ENCODE measurements at places on chromosomes 7 and 10.
A peak's percentile ranks its signal among the peaks of the same experiment; 100 is the strongest.

- DNase-seq, result no peak
These were observed 712 bp downstream of the ITPRIP start for GRCh38 chr10:104337521-104337984.

- DNase-seq, result no peak
These were observed 75.5 kb downstream of the KLF6 start for GRCh38 chr10:3709456-3710060.

- DNase-seq, result no peak
These were observed 434.2 kb downstream of the PHTF2 start for GRCh38 chr7:78232806-78233205.

DNA sequence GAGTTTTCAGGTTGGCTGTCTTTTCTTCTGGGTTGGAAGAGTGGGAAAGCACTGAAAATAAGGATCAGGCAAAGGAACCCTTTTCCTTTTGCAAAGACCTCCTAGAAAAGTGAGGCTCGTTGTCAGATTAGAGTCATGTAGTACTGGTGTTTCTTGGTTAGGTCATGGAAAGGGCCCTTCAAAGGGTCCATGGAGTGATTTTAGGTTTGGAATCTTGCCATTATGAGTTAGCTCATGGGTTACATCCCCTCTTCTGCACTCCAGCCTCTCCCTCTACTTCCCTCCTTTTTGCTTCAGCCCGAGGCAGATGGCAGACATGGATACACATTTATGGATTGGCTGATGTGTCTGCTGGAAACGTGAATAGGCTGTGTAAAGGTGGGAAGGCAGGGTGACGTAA, 47.0 kb downstream of the CREB5 start:
- no peak for DNase-seq

GRCh38 chr7:138029941-138030340, 28.1 kb upstream of the CREB3L2 start:
- DNase-seq, result no peak

- no peak for DNase-seq
These were observed 35.5 kb downstream of the NHLRC2 start for GRCh38 chr10:113889911-113890310.

- no peak for DNase-seq
These were observed 9.2 kb upstream of the HNRNPF start for GRCh38 chr10:43417950-43418768.

GRCh38 chr10:86062198-86062550, 304.4 kb downstream of the GRID1 start:
- no peak for DNase-seq

GRCh38 chr10:114540236-114540635, 117.8 kb downstream of the ABLIM1 start:
- no peak for DNase-seq

DNA sequence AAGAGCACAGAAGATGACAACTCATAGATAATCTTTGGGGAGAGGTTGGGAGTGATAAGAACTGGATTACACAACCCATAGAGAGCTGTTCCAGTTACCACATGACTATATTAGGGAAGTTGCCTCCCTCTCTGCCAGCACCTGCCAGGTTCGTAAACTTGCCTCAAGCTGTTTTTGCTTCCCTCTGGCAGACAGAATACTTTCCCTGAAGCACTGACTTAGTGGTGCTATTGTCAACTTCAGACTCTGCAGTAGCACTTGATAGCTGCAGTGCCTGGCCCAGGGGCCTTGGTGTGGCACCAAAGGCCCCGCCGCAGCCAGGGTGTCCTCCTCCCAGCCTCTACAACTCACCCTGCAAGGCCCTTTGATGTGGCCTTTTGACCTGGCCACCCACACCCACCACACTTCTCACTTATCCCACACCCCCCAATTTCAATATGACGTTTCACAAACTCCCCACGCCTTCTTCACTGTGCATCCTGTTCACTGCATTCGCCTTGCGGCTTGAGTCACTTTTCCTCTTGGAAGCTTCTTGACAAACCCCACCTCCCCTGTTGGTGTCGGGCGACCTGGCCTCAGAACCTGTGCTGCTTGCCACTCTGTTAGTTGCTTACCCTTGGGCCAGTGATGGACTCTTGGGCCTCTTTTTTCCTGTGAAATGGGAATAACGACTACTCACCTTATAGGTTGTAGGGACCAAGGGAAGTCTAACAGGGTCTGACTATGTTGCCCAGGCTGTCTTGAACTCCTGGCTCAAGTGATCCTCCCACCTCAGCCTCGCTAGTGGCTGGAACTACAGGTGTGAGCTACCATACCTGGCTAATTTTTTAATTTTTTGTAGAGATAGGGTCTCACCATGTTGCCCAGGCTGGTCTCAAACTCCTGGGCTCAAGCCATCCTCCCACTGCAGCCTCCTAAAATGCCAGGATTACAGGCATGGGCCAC, 50.2 kb upstream of the PODXL start:
- DNase-seq, result no peak

DNA sequence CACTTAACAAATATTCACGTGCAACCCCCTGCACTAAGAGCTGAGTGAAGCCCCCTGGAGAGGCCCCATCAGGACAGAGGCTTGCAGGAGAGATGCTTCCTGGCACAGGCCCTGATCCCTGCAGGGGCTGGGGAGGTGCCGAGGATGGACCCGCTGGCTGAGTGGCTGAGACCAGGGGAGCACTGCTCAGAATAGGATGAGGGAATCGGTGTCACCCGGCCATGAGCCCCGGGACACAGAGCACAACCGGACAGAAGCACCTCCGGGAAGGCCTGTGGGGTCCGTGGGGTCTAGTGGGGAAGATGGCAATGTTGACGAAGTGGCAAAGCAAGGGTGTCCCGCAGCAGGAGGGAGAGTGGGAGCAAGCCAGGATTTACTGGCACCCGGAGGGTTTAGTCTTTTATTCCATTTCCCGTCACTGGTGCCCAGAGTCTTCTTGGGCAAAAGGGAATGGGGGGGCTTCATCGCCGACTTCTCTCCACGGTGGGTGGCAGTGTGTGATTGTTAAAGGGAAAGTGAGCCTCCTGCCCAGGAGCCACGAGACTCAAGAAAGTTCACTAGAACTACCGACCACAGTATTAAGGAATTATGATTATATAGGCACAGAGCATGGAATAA, 140.7 kb downstream of the ADARB2 start:
- DNase-seq, result no peak

DNA sequence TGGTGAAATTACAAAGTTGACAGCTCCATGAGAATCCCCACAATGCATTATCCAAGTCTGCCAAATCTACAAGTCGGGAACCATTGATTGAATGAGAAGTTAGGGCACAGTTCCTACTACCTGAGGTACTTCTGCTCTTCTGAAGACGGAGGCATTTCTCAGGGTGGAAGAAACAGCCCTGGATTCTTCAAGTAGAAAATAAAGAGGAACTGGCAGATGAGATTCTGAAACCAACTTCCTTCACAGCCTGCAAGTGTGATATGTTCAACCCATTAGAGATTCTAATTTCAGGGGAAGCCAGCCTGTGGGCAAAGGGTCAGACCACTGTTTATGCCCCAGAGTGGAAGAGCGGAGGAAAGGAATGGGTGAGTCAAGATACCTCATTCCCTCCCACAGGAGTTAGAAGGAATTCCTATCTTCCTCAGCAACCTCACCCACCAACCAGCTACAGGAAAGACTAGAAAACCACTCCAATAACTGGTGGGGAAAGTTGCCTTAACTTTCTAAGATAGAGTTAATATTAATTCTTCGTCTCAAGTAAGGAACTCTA, 50.5 kb upstream of the BMPER start:
- no peak for DNase-seq

GRCh38 chr7:25369786-25370185, 141.5 kb upstream of the NPVF start:
- no peak for DNase-seq

GRCh38 chr10:19833170-19833824, 17.1 kb downstream of the PLXDC2 start:
- no peak for DNase-seq

DNA sequence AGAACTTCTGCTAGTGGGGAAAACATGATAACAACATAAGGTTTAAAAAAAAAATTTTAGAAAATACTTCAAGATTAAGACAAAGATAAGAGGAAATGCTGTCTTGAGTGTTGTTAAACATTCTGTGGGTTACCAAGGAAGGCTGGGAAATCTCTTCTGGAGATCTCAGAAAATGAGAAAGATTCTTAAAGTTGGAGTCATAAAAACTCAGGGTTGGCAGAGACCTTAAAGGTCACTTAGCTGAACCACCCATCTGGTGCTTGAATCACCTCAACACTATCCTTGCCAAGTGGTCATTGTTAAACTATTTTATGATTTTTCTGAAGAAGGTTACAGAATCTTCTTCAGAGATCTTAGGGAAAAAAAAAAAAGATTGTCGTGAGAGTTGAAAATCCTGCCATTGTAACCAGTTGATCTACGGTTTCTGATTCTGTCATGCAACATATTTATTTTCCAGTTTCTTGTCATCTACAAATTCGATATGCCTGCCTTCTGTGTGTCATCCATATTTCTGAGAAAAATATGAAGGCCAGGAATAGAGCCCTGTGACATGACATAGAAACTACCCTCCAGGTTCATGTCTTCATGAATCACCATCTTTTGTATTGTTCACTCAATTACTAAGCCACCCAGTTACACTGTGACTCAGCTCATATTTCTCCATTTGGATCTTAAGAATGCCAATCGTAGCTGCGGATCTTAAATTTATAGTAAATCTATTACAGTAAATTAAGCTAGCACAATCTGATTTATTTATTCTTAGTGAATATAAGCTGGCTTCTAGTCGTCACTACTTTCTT, 179.2 kb downstream of the ST7 start:
- DNase-seq, result no peak

DNA sequence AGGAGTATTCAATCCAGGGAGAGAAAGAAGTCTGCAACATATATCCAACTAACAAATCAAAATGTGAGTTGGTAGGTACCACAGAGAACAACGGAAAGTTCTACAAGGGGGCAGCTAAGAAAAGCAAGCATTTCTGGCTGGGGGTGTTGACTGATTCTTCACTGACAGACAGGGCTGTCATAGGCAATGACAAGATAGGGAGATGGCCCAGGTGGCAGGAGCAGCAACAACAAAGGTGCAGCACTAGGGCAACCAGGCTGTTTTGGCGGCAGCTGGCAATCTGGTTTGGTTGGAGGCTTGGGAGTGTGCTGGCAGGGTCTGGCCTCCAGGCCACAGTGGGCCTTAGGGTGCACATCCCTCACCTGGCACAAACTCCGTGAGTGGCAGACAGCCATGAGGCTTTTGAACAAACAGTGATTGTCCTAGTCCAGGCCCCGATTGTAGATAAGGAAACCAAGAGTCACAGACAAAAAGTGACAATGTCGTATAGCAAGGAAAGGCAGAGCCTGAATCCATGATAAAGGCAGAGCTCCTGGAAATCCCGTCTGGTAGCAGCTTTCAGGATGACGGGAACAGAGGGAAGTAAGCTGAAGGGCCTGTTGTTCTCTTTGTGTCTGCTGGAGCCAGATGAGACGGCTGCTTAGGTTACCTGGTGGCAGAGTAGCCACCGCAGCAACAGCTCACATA, 28.4 kb downstream of the DPCD start:
- no peak for DNase-seq

- DNase-seq, result peak; percentile 8
These were observed 56.8 kb upstream of the DGKI start for GRCh38 chr7:137903382-137904169.

DNA sequence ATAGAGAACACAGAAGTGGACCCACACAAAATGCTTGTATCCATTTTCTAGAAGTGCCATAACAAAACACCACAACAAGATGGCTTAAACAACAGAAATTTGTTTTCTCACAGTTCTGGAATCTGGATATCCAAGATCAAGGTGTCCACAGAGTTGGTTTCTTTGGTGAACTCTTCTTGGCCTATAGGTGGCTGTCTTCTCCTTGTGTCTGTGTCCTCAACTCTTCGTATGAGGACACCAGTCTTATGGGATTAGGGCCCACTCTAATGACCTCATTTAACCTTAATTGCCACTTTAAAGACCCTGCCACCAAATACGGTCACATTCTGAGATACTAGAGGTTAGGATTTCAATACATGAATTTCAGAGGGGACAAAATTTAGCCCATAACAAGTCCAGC, 30.8 kb upstream of the C10orf71 start:
- no peak for DNase-seq

DNA sequence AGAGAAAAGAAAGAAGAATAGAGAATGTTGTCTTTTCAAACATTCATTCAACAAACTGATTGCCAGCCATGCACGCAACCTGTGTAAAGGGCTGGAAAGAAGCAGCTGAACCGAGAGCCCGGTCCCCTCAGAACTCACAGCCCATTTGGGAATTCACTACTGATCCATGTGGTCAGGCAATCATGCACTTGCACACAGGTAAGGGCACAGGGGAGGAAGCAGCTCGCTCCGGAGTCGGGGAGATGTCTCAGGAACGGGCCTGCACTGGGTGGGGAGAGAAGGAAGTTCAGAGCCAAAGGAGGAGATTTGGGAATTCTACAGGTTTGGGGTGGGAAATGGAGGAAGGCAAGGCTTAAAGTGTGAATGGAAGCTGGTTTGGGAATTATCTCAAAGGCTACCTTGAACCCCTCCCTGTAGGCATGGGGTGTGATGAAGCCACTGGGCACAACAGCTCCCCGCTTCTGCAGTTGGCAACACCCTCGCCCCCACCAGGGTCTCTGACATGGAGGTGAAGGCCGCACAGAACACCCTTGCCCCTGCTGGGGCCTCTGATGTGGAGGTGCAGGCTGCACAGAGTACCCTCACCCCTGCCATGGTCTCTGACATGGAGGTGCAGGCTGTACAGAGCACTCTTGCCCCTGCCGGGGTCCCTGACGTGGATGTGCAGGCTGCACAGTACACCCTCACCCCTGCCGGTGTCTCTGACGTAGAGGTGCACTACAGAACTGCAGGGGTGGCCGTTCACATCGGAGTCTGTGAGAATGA, 194.4 kb upstream of the RNF32 start:
- no peak for DNase-seq

DNA sequence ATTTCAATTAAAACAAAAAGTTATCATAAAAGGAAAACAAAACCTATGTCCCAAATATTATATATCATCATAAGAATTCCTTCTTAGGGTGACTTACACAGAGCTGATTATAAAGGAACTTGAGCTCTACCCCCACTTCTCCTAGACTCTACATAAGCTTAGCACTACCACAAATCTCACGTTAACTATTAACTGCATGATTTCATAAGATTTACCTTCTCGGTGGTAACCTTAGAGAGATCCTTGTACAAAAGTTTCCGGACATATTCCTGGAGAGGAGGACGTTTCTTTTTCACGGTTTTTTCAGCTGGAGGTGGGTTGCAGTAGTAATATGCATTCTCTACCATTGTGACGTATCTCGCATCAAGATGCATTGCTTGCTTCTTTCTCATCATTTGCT, 83.7 kb downstream of the UPF2 start:
- DNase-seq, result no peak

GRCh38 chr10:24685958-24686540, 37.6 kb downstream of the ARHGAP21 start:
- DNase-seq, result no peak

- no peak for DNase-seq
These were observed 5.6 kb downstream of the UROS start for GRCh38 chr10:125817337-125817946.

DNA sequence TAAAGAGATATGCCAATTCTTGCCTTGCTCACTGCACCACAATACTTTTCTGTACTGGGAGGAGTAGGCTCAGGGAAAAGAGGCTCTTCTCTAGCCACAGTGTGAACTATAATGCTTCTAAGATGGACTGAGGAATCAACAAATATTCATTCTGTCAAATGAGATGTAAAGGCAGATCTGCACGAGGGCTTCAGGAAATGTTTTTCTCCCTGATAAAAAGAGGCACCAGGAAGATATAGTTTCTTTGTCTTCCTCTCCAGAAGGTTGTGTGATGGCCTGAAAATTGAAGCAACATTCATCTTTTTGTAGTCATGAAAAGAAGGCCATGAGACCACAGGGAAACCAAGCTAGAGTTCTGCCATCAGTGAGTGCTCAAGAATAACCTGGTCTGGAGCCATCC, 79.1 kb upstream of the NME8 start:
- no peak for DNase-seq

GRCh38 chr10:130487566-130487965, 351.4 kb downstream of the GLRX3 start:
- no peak for DNase-seq
